Ovary (tissue), 10 donors: ENCODE measurements at places on chromosomes 7 and 10. TPM values are rescaled to one million over a fixed set of nuclear protein-coding genes. Genes with fewer than 3 reads are reported as not detected.

- DNase-seq, result no peak
Measured at GRCh38 chr10:48947690-48948469, 8.2 kb upstream of the LRRC18 start.

The FAM200A gene
- total RNA-seq, result 12.2 TPM

DNA sequence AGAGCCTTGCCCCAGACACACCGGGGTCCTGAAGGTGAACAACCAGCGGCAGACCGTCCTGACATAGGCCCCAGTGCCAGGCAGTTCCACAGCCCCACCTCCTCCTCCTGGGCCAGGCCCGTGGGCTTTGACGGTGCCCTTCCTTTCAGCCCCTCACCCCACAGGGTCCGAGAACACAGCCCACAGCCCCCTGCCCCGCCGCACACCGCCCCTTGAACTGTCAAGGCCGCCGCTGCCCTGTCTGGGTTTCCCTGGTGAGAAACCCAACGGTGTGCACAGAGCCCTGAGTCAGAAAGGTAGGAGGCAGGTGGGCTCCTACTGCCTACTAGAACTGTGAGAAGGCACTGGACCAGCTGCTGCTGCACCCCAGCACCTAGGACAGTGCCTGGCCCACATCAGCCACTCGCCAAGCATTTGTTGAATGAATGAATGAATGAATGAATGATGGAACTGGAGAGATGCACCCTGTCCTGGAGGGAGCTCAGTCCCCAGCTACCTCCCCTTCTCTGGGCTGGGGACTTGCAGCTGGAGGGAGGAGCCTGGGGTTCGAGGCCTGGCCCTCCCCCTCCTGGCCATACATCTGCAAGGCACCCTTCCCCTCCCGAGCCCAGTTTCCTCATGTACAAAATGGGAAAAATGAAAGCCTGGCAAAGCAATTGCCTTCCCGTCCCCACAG is 117.9 kb downstream of the SLIT1 start:
- no peak for DNase-seq

GRCh38 chr7:68348401-68348800 is 1249.9 kb upstream of the AUTS2 start:
- no peak for DNase-seq

DNA sequence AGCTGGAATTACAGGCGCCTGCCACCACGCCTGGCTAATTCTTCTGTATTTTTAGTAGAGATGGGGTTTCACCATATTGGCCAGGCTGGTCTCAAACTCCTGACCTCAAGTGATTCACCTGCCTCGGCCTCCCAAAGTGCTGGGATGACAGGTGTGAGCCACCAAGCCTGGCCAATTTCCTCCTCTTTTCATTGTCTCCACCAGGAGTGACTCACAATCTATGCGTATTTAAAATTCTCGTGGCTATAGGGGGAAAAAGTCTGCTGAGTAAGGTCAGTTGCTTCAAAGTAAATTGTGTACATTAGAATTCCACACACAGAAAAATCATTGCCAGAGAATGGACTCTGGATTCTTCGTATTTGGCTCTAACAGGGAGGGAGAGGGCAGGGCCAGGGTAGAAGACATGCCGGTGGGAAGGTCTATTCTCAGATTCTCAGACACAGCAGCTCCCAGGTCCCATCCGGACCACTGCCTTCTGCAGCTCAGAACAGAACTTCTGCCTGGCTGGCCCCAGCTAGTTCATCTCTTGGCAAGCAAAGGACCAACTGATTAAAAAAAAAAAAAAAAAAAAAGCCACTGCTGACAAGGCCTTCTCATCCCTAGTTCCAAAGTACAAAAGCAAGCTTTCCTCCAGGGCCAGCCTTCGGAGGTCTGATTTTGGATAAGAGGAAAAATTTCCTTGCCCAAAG is 22.2 kb downstream of the PSPH start:
- DNase-seq, result no peak

- no peak for DNase-seq
Measured at GRCh38 chr10:132577350-132578003, 39.9 kb downstream of the INPP5A start.

The ABCB4 gene
- total RNA-seq, result 0.45 TPM

DNA sequence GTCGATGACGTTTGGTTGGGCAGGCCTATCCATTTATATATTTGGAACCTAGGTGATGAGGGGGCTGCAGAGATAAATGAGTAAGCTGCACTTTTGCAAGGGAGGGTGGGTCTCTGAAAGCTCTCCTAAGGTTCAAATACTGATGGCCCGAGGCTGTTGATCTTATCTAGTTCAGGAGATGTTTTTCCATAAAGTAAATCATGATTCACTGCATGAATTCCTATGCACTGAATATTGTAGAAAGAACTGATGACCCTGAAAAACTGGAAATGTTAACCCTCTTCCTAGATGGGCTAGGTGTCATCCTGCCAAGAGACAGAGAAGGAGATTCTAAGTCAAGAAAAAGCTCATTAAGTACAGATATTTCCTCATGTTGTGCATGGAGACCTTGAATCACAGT is 459.9 kb downstream of the PLXNA4 start:
- no peak for DNase-seq

- peak; percentile 66 for DNase-seq
Measured at GRCh38 chr7:116500078-116500853, 728 bp downstream of the CAV2 start.

GRCh38 chr10:86366033-86366901 is at the start of gene GRID1:
Gene GRID1, minus strand, starts transcription at chr10:86366795.
- DNase-seq, result peak; percentile 38

DNA sequence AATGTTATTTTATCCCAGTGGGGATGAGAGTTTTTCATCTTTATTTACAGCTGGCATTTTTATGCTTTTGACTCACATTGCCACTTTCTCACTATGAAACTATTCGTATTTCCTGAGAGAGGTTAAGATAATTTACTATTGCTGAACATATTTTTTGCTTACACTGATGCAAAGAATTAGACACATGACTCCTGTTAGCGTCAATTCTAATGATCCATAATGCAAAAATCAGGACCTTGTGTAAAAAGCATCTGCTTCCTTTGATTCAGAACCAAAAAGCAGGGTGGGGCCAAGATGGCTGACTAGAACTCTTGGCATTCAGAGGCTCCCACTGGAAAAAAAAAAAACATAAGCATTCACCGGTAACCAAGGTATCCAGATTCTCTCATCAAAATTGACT is 464.8 kb downstream of the SEMA3D start:
- no peak for DNase-seq

- no peak for DNase-seq
Measured at GRCh38 chr10:107552963-107553362, 388.5 kb upstream of the SORCS1 start.
